Activated T-cell treated with anti-CD3 and anti-CD28 coated beads, Interleukin-2, amount 50 U/mL, for 1 hour (primary cell): ENCODE measurements at places on chromosomes 1 and 21.

- no peak for DNase-seq
Measured at GRCh38 chr1:3717041-3717714, 35.1 kb upstream of the CCDC27 start.

DNA sequence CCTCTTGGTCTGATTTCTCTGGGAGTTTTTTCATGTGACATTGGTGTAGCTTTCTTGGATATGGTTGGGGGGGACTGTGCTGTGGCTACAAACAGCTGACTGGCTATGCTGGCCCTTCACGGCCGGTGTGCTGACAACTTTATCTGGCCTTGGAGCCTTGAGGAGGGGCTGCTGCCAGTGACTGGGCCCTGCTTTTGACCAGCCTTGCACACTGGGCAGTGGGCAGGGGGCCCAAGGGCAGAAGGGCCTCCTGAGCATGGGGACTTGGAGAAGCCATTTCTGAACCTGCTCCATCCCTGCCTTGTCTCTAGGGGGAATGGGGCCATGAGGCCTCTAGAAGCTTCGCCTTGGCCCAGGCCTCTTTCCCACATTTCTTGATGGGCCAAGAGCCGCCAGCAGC, 139.6 kb downstream of the CAMTA1 start:
- no peak for DNase-seq

- no peak for DNase-seq
Measured at GRCh38 chr1:233045588-233045987, 95.2 kb downstream of the NTPCR start.

- DNase-seq: no peak
Measured at GRCh38 chr1:213183036-213183672, 132.1 kb downstream of the RPS6KC1 start.

DNA sequence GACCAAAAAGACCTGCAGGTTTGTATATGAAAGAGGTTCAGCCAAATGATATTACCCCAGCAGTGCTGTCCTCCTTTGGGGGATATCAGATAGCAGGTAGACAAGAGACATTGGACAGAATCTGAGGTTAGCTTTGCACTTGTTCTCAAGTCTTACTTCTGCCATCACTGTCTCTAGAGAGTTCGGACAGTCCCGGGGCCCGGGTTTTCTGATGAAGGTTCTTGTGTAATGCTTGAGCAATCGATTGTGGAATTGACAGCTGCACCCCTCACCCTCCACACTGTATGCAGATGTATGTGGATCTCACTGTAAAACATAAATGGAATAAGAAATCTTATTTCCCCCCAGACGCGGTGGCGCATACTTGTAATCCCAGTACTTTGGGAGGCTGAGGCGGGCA, 56.2 kb upstream of the MORC3 start:
- no peak for DNase-seq
